DMS53 (cell line): ENCODE measurements at places on chromosomes 5 and 9.
A peak's percentile ranks its signal among the peaks of the same experiment; 100 is the strongest.

GRCh38 chr9:75186767-75187380, 98.6 kb downstream of the OSTF1 start:
- peak; percentile 39 for DNase-seq

GRCh38 chr5:90161414-90161813, 248.1 kb downstream of the CETN3 start:
- DNase-seq, result peak; percentile 50

GRCh38 chr5:140546851-140547507, 483 bp upstream of the EIF4EBP3 start:
- peak; percentile 60 for DNase-seq

DNA sequence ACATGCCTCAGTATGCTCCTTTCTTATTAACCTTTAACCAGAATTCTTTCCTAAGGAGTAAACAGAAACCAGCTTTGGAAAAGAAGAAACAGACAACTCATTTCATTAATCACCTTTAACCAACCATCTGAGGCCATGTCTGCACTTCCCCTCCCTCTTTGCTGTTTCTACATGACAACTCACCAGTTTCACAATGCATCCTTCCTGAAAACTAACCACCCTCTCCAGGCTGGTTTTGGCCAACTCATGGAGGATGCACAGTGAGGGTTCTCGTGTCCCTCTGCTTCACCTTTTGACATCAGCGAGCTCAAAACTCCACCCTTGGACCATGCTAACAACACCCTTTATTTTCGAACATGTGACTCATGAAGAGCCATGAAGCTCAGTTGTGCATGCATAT, 244.1 kb downstream of the ELAVL2 start:
- no peak for DNase-seq

DNA sequence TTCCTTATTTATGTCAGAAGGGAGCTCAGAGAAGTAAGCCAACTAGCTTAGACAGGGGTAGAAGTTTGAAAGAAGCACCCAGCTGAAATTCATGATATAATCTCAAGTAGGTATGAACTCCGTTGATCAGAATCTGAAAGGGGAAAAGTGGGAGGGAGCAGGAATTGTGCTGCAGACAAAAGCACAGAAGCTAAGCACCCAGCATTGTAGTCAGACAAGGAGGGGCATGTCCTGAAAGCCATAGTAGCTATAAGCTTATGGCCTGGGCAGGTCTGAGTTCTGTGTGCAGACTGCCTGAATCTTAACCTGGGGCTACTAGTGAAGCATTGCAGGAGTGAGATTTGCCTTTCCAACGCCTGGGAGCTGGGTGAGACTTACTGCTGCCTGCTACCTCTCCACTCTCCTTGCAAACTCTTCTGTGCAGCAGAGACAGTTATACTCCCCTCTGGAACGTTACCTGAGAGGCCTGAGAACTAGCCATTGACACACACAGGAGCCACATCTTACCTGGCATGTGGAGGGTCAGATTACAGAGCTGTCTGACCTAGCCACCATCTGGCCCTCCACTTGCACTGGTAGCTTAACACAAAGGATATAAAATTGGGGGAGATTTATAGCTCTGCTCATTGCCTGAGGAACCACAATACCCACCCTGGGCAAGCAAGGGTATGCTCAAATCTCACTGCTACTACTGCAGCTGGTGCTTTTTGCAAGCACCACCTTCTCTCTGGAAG, 9.8 kb upstream of the CYLC2 start:
- no peak for DNase-seq
